Hematopoietic multipotent progenitor cell (in vitro differentiated cells): ENCODE measurements at places on chromosomes 7 and 10.

GRCh38 chr7:151316896-151317295 lies 24.7 kb upstream of the NUB1 start:
- DNase-seq, result no peak

DNA sequence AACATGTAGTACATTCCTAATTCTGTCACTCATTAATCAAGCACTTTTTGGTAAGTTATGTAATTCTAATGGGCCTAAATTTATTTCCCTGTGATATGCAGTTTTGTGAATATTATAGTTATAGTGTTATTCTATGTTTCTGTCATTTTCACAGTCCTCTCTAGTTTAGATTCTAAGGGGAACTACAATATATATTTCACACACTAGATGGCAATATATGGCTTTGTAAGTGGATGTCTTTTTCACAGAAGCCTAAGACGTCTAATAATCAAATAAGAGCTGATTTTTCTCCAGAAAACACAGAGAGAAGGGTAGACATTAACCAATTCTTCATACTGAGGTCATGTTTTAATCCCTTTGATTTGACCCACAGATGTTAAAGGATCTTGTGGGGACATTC lies 18.0 kb downstream of the RNLS start:
- DNase-seq, result no peak

GRCh38 chr7:93148144-93148543 lies at the start of gene SAMD9L:
TSS of gene SAMD9L (minus strand) at chr7:93148385. CDS start at chr7:93135971, 12,414 bp downstream.
- DNase-seq, result peak; percentile 64

GRCh38 chr7:1950066-1950451 lies 280.0 kb downstream of the ELFN1 start:
- DNase-seq, result no peak

- DNase-seq, result no peak
Measured at GRCh38 chr10:131858583-131859340, 42.0 kb upstream of the PPP2R2D start.

- no peak for DNase-seq
Measured at GRCh38 chr7:117123311-117123926, 170.1 kb downstream of the ST7 start.

- no peak for DNase-seq
Measured at GRCh38 chr10:69340695-69341094, 62.4 kb downstream of the HK1 start.

GRCh38 chr7:43516581-43517342 lies 66.1 kb upstream of the STK17A start:
- DNase-seq, result no peak

GRCh38 chr7:151503902-151504714 lies 15.6 kb downstream of the RHEB start:
- no peak for DNase-seq

DNA sequence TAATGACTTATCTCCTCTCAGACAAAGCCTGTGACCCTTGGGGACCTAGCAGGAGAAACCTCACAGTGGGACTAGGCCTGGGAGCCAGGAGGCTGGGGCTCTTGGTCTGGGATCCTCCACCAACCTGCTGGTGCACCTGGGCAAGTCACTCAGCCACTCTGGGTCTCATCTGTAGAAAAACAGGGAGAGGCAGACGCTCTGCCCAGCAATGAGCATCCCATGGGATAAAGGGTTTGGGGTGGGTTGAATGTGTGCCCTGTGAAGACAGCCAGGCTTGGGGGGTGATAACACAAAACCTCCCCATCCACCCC lies 81.6 kb downstream of the ZMIZ1 start:
- no peak for DNase-seq

- peak; percentile 2 for DNase-seq
Measured at GRCh38 chr7:141354251-141354650, 197.0 kb upstream of the AGK start.

- no peak for DNase-seq
Measured at GRCh38 chr10:67662415-67662814, 33.6 kb downstream of the CTNNA3 start.

DNA sequence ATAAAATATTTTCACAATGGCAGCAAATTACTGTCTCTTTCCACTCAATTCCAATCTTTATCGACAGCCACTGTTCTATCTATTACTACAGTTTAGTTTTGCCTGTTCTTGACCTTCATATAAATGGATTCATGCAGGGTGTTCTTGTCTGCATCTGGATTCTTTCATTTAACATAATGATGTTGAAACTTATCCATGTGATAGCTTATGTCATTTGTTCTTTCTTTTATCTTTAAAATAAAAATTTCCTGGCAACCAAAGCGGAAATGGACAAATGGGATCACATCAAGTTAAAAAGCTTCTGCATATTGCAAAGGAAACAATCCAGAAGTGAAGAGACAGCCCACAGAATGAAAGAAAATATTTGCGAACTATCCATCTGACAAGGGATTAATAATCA lies 20.5 kb upstream of the DMTF1 start:
- DNase-seq, result no peak

DNA sequence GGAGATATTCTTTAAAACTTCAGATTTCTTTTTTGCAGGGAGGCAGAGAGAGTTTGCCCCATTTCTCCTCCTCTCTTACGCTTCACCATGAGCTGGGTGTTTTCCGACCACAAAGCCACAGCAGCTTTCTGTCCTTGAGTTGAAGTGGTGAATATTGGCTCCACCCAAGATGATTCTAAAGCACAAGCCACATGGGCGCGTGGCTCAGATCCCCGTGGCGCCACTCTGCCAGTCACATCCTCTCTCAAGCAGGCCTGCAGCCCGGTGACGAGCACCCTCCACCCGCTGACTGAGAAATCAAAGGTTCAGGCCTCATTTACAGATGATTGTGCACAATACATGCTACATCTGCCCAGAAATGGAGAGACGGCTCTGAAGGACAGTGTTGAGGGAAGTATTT lies 27.6 kb upstream of the RNF32 start:
- peak; percentile 60 for DNase-seq

GRCh38 chr7:35037211-35037525 lies at the start of gene DPY19L1:
TSS of gene DPY19L1 (minus strand) at chr7:35037485. CDS start at chr7:35037394, 91 bp downstream.
- no peak for DNase-seq

DNA sequence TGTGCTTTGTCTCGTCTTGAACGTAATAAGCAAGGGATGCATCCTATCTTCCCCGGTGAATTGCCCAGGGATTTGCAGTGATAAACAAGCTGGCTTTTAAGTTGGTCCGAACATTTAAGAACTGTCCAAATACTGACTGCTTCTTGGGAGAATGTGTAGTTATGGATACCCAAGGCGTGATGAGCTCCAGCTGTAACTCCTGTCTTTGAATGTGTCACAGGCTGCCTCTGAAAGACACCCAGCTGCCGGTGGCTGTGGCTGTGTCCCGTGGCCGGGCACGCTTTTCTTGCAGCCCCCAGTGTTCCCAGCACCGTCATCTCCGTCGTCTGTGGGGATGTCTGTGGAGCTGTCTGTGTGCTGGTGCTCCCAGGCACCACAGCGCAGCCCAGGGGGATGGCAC lies 118.1 kb downstream of the GLRX3 start:
- DNase-seq, result no peak

- no peak for DNase-seq
Measured at GRCh38 chr10:90041585-90041984, 340.2 kb downstream of the KIF20B start.

GRCh38 chr7:19488056-19488455 lies 220.8 kb downstream of the POLR1F start:
- DNase-seq, result no peak

GRCh38 chr10:2475711-2476217 lies 591.6 kb upstream of the PFKP start:
- DNase-seq, result no peak

- no peak for DNase-seq
Measured at GRCh38 chr10:132249226-132249724, 58.5 kb downstream of the STK32C start.

- no peak for DNase-seq
Measured at GRCh38 chr10:131641231-131641630, 259.6 kb upstream of the PPP2R2D start.

- DNase-seq, result no peak
Measured at GRCh38 chr10:131882590-131883451, 18.0 kb upstream of the PPP2R2D start.

GRCh38 chr10:103869336-103869735 lies 14.0 kb upstream of the SH3PXD2A start:
- DNase-seq, result no peak

- DNase-seq, result no peak
Measured at GRCh38 chr7:3244241-3244814, 56.7 kb upstream of the SDK1 start.

GRCh38 chr7:19062216-19062615 lies 55.2 kb downstream of the TWIST1 start:
- DNase-seq, result no peak

DNA sequence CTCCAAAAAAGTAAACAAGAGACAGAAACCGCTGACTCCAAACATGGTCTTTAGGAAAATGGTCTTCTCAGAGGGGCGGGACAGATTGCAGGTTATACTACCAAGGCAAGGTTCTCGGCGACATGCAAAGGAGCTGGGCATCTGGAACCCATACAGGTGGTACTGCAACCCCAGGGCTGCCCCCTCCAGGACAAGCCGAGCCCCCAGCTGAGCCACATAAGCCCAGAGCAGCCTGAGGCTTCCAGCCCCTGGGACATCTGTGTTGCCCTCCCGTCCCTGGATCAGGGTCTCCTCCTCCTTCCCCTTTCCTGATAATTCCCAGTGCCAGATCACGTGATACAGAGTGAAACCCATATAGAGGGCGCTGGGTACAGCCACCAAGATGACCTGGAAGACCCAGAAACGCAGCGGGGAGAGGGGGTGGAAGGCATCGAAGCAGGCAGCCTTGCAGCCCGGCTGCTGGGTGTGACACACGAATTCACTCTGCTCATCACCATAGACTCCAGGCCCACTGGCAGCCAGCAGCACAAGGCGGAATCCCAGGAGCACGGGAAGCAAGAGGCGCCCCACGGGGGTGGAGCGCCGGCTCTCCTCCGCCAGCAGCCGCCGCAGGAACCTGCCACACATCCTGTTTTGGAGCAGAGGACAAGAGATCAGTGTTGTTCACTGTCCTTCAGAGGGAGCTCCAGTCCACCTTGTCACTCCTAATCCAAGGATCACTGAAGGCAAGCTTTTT lies at the start of gene GJC3:
Gene GJC3 (minus strand): TSS at position 627 of the 736 bp plus-strand sequence. CDS start 0 bp downstream, at position 627.
- peak; percentile 48 for DNase-seq

DNA sequence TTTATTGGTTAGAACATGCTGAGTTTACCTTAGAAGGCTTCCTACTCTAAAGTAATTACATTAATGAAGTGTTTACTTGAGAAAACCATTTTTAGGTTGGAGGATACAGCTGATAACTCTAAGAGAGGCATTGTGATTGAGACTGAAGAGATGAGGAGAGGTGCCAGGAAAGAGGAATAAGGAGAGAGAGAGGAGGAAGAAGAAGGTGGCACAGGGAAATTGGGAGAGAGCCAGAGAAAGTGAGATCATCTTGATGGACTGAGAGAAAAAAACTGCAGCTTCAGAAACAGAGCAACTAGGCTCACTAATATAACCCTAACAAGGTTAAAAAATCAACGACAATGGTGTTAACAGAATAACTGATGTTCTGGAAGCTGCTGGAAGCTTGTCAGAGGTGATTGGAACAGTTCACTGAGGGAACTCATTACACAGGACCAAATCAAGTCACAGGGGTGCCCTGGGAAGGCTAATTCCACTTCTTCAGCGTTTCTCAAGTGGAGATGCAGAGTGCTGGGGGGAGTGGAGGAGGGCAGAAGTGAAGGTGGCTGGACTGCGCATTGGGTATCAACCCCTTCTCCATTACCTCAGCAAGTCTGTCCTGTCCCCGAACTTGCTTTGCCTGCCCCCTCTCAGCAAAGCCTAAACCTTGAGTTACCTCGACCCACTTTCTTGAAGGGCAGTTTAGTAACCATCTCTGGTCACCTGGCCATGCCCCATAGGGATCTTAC lies 6.9 kb upstream of the SORBS1 start:
- DNase-seq, result no peak
